MV-4-11 (cell line): ENCODE measurements at places on chromosomes 3 and 15.

DNA sequence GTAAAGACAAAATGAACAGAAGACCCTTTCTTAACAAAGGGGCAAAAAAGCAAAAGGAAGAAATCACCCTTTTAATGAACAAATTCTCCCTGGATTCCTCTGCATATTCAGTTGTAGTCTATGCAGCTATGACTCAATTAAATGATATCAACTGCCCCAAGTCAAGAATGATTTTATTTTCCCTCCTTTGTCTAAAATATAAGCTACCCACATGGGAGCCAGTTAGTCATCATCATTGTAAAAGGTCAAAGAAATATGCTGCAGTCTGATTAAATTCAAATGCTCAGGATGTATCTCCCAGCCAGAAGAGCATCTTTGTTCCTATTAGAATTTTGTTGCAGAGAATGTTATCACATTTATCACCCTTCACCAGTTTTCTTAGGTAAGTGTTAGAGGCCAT lies 84.0 kb downstream of the SST start:
- DNase-seq, result no peak

GRCh38 chr15:60798821-60799220 lies 319.9 kb upstream of the ICE2 start:
- peak; percentile 10 for DNase-seq

GRCh38 chr3:141894524-141895176 lies 18.2 kb downstream of the ATP1B3 start:
- DNase-seq, result peak; percentile 58

DNA sequence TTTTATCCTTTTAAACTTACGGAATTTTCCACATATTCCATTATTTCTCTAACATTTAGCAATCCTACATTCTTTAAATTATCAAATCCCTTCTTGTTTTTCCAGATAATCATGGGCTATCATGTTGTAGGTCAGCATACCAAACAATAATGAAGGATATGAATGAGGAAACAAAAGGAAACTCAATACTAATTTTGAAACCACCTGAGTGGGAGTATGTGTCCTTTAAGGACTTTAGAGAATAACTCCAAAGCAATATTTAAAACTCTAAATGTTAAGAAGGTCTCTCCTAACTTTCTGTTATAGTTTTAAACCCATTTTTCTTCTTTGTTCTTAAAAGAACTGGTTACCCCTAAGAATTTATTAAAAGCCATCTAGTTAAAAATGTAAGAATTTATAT lies 43.0 kb downstream of the TP53BP1 start:
- DNase-seq, result no peak

GRCh38 chr15:44394062-44394461 lies 33.4 kb upstream of the CTDSPL2 start:
- peak; percentile 53 for DNase-seq

DNA sequence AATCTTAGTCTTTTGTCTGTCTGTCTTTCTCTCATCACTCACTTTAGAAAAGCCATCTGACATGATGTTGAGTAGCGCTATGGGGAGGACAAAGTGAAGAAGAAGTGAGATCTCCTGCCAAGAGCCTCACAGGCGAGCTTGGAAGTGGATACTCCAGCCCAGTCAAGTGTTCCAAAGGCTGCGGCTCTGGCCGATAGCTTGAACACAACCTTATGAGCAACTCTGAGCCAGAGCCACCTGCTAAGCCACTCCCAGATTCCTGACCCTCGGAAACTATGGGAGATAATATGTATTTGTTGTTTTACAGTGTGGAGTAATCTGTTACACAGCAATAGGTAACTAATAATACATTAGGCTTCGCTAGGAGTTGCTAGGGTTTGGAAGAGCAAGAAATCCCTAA lies 76.2 kb downstream of the MB21D2 start:
- no peak for DNase-seq
